ENCODE measurements at places on chromosomes 3 and 15. TPM values are rescaled to one million over a fixed set of nuclear protein-coding genes. Genes with fewer than 3 reads are reported as not detected.
A peak's percentile ranks its signal among the peaks of the same experiment; 100 is the strongest.

NEK11 gene
- total RNA-seq = 28.2 TPM

DNA sequence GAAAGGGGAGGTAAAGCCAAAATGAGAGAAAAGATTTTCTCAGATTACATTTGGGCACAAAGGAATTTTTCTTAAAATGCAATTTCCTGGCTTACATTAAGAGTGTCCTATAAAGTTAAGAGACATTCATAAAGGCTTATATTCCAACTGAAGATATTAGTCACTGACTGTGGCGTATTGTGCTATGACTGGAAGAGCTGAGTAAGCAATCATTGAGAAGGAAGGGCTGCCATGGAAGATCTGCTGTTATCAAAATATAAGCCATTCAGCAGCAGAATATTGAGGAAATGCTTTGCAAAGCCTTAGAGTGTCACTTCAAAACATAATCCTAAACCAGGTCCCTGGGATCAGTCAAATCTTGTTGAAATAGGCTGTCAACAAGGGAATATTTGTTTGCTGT, 593.9 kb downstream of the TUSC7 start:
- no peaks in the 10 kb centered on the region for H3K4me1 ChIP-seq
- H3K27ac ChIP-seq = no peak overlapping the region
- no peaks in the 10 kb centered on the region for H3K27me3 ChIP-seq
- no peaks in the 10 kb centered on the region for H3K36me3 ChIP-seq
- no peak for DNase-seq

DNA sequence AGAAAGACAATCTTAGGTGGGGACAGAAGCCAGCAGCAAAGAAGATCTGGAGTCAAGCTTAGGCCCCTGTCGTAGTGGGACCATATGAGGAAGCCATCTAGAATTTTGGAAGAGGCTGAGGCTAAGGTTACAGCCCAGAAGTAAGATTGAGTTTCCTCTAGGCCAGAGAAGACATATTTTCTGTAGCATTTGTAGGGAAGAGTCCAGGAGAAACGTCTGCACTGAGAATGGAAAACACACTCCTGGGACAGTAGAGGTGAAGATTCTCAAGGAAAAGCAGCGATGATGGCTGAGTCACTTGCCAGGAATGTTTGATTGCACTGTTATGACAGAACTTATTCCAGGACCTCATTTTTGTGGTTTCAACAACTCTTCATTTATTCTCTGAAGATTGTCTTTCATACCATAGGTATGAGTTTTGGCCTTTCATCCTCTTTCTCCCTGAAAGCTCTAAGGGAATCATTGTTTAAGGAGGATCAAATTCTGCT, 107.2 kb downstream of the GTPBP8 start:
- no peaks in the 10 kb centered on the region for H3K36me3 ChIP-seq
- no peak overlapping the region for H3K27ac ChIP-seq
- no peak for DNase-seq
- no peak overlapping the region for H3K4me3 ChIP-seq

- H3K27ac ChIP-seq = no peak overlapping the region
- peaks cover 56% of the 10 kb centered on the region for H3K4me1 ChIP-seq
- no peaks in the 10 kb centered on the region for H3K36me3 ChIP-seq
- H3K27me3 ChIP-seq = no peaks in the 10 kb centered on the region
- no peak for DNase-seq
Observed at GRCh38 chr15:68592054-68592453, 13.3 kb downstream of the CORO2B start.

DNA sequence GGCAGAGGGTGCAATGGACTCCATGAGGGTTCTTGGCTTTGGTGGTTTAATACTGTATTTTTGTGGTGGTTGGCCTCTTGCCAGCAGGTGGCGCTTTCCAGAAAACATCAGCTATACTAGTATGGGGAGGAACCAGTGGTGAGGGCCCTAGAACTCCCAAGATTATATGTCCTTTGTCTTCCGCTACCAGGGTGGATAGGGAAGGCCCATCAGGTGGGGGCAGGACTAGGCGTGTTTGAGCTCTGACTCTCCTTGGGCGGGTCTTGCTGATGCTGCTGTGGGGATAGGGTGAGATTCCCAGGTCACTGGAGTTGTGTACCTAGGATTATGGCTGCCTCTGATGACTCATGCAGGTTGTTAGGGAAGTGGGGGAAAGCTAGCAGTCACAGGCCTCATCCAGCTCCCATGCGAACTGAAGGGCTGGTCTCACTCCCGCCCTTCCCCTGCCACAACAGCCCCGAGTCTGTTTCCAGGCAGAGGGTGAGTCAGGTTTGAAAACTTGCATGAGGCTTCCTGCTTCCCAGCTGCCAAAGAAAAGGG, 357.7 kb downstream of the OTOL1 start:
- H3K36me3 ChIP-seq = no peaks in the 10 kb centered on the region
- H3K27me3 ChIP-seq = no peaks in the 10 kb centered on the region
- DNase-seq = no peak

- H3K36me3 ChIP-seq = peaks cover 13% of the 10 kb centered on the region
- DNase-seq = no peak
- H3K4me1 ChIP-seq = no peaks in the 10 kb centered on the region
- no peak overlapping the region for H3K27ac ChIP-seq
- no peak overlapping the region for H3K4me3 ChIP-seq
- no peaks in the 10 kb centered on the region for H3K27me3 ChIP-seq
Observed at GRCh38 chr15:55387027-55387426, 21.1 kb downstream of the CCPG1 start.

SAMD7 gene
- total RNA-seq = not detected

ZIC1 gene
- not detected for total RNA-seq

GRCh38 chr3:111749171-111750170, 109.6 kb upstream of the PHLDB2 start:
- H3K27ac ChIP-seq = no peak overlapping the region
- no peak for DNase-seq
- H3K27me3 ChIP-seq = no peaks in the 10 kb centered on the region
- H3K4me3 ChIP-seq = no peak overlapping the region

GRCh38 chr3:196274585-196274984, 12.9 kb downstream of the PCYT1A start:
- H3K4me1 ChIP-seq = peaks cover 7% of the 10 kb centered on the region
- H3K36me3 ChIP-seq = no peaks in the 10 kb centered on the region
- H3K4me3 ChIP-seq = no peak overlapping the region
- H3K27ac ChIP-seq = no peak overlapping the region
- no peaks in the 10 kb centered on the region for H3K27me3 ChIP-seq

GRCh38 chr3:103919327-103919726, 1447.4 kb upstream of the ALCAM start:
- no peak overlapping the region for H3K4me3 ChIP-seq
- H3K27ac ChIP-seq = peak overlapping the region; percentile 77
- H3K36me3 ChIP-seq = no peaks in the 10 kb centered on the region
- DNase-seq = no peak
- H3K27me3 ChIP-seq = no peaks in the 10 kb centered on the region

GRCh38 chr3:22594990-22595389, 608.1 kb upstream of the UBE2E2 start:
- no peaks in the 10 kb centered on the region for H3K27me3 ChIP-seq
- H3K4me3 ChIP-seq = no peak overlapping the region
- no peaks in the 10 kb centered on the region for H3K36me3 ChIP-seq
- no peak overlapping the region for H3K27ac ChIP-seq

DNA sequence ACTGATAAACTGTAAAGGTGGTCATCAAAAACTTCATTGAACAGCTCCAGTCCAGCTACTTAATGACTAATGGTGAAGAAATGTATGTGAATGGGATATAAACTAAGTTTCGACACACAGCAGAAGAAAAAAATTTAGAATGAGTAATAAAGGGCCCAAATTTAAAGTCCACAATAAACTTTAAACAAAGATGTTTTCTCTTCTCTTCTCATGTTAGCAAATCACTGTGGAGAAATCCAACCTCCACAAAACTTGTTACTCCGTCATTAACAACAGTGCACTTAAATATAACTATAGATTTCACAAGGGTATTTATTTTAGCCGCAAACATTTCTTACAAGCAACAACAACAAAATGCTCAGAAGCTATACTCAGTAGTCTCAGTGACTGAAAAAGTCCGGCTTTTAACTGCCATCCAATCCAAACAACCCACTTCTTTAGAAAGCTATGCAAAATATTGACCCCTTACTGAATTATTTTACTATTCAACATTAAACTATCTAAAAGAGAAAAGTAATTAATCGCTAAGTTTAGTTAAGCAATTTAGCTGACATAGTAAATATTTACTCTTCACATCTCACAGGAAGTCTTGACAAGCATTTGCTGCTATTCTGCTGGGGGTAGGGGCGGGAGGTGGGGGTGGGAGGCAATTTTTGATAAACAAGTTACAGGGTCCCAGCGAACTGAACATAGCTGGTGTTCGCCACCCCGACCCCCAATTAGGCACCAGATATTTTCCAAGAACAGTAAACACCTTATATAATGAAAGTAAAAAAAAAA, 2.4 kb downstream of the IGF2BP2 start:
- no peak for DNase-seq
- H3K27ac ChIP-seq = no peak overlapping the region
- H3K36me3 ChIP-seq = no peaks in the 10 kb centered on the region
- H3K4me1 ChIP-seq = no peaks in the 10 kb centered on the region
- peak overlapping the region; percentile 91 for H3K4me3 ChIP-seq

GOLGA8T gene
- not detected for total RNA-seq

ADGRG7 gene
- total RNA-seq = not detected

FAM174B gene
- total RNA-seq = 58.3 TPM

- peaks cover 6% of the 10 kb centered on the region for H3K36me3 ChIP-seq
- H3K27me3 ChIP-seq = no peaks in the 10 kb centered on the region
- H3K4me3 ChIP-seq = no peak overlapping the region
- H3K4me1 ChIP-seq = peaks cover 6% of the 10 kb centered on the region
- DNase-seq = no peak
Observed at GRCh38 chr3:11602886-11603527, 40.7 kb downstream of the VGLL4 start.

- H3K27ac ChIP-seq = no peak overlapping the region
- no peaks in the 10 kb centered on the region for H3K27me3 ChIP-seq
- no peak for DNase-seq
- peaks cover 28% of the 10 kb centered on the region for H3K36me3 ChIP-seq
- peaks cover 17% of the 10 kb centered on the region for H3K4me1 ChIP-seq
Observed at GRCh38 chr3:183664913-183665381, 29.5 kb downstream of the KLHL24 start.

TIMMDC1 gene
- total RNA-seq = 45.8 TPM

DNA sequence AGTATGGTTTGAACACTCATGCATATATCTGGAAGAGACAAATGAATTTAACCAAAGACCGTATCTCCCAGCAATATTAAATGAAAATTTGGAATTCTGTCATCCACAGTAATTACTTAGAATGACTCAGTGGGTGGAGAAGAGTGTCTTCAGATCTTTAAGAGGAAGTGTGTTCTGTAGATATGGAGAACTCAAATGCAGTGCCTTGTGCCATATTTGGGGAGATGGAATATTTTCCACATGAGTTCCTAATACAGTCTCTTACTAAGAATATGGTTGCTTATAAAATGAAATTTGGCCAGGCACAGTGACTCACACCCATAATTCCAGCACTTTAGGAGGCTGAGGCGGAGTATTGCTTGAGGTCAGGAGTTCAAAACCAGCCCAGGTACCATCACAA, 40.5 kb downstream of the ANO10 start:
- H3K27ac ChIP-seq = no peak overlapping the region
- no peaks in the 10 kb centered on the region for H3K27me3 ChIP-seq
- H3K36me3 ChIP-seq = no peaks in the 10 kb centered on the region
- H3K4me1 ChIP-seq = no peaks in the 10 kb centered on the region

- no peak for DNase-seq
- H3K27me3 ChIP-seq = no peaks in the 10 kb centered on the region
- no peak overlapping the region for H3K27ac ChIP-seq
- H3K4me3 ChIP-seq = no peak overlapping the region
Observed at GRCh38 chr3:88936831-88937230, 170.6 kb upstream of the EPHA3 start.

DNA sequence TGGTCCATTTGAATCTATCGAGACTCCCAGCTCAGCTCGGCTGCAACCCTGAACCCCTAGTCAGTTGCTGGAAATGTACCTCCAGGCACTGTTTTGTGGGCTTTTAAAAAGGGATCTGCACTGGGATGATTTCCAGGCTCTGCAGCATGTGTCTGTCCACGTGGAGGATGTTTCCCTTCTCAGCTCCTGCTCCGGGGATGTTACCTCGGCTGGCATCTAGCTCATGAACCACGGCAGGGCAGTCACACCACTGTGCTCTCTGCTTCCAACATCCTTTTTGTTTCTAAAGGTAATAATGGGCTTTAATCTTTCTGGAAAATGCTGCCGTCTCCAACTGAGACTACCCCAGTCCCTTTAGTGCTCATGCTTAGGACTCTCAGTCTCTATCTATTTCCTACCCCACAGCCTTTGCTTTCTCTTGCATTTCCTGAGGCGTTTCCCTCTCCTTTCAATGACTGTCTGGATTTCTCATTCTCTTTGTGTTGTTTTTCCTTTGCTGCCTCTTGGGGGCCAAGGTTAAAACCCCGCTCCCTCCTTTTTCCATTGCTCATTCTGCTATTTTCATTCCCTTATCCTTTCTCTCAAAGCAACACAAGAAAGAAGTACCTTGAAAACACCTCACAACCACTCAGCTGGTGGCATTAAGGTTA, 42.9 kb upstream of the AKAP13 start:
- H3K4me1 ChIP-seq = peaks cover 4% of the 10 kb centered on the region
- no peak overlapping the region for H3K4me3 ChIP-seq
- DNase-seq = no peak
- H3K27ac ChIP-seq = no peak overlapping the region

- no peak for DNase-seq
- no peaks in the 10 kb centered on the region for H3K27me3 ChIP-seq
Observed at GRCh38 chr3:13276438-13277195, 143.5 kb downstream of the NUP210 start.

GRCh38 chr15:65828585-65828984, 36.5 kb upstream of the DENND4A start:
- no peak overlapping the region for H3K4me3 ChIP-seq
- peaks cover 46% of the 10 kb centered on the region for H3K4me1 ChIP-seq
- DNase-seq = no peak
- no peaks in the 10 kb centered on the region for H3K27me3 ChIP-seq
- no peak overlapping the region for H3K27ac ChIP-seq

GRCh38 chr3:10982782-10983181, 9.8 kb upstream of the SLC6A1 start:
- no peak overlapping the region for H3K27ac ChIP-seq
- H3K36me3 ChIP-seq = no peaks in the 10 kb centered on the region
- peaks cover 18% of the 10 kb centered on the region for H3K4me1 ChIP-seq
- H3K4me3 ChIP-seq = no peak overlapping the region
- no peaks in the 10 kb centered on the region for H3K27me3 ChIP-seq
- no peak for DNase-seq

- DNase-seq = no peak
- no peak overlapping the region for H3K4me3 ChIP-seq
- no peaks in the 10 kb centered on the region for H3K36me3 ChIP-seq
- no peak overlapping the region for H3K27ac ChIP-seq
Observed at GRCh38 chr3:127159543-127159942, 33.4 kb upstream of the PRR23E start.

GRCh38 chr15:39336926-39337325, 244.0 kb upstream of the THBS1 start:
- no peaks in the 10 kb centered on the region for H3K27me3 ChIP-seq
- no peaks in the 10 kb centered on the region for H3K36me3 ChIP-seq
- no peak for DNase-seq
- H3K4me3 ChIP-seq = no peak overlapping the region
- no peaks in the 10 kb centered on the region for H3K4me1 ChIP-seq
- H3K27ac ChIP-seq = no peak overlapping the region

PPP2R3A gene
- total RNA-seq = 11.0 TPM

All from thyroid gland (tissue), 4 donors.